Suppressor macrophage (primary cell): ENCODE measurements at places on chromosomes 5 and 9.
A peak's percentile ranks its signal among the peaks of the same experiment; 100 is the strongest.

GRCh38 chr9:91073811-91074771, 272.5 kb downstream of the SYK start:
- DNase-seq, result no peak

- DNase-seq, result no peak
These were observed 584.4 kb upstream of the ACO1 start for GRCh38 chr9:31799953-31800609.

DNA sequence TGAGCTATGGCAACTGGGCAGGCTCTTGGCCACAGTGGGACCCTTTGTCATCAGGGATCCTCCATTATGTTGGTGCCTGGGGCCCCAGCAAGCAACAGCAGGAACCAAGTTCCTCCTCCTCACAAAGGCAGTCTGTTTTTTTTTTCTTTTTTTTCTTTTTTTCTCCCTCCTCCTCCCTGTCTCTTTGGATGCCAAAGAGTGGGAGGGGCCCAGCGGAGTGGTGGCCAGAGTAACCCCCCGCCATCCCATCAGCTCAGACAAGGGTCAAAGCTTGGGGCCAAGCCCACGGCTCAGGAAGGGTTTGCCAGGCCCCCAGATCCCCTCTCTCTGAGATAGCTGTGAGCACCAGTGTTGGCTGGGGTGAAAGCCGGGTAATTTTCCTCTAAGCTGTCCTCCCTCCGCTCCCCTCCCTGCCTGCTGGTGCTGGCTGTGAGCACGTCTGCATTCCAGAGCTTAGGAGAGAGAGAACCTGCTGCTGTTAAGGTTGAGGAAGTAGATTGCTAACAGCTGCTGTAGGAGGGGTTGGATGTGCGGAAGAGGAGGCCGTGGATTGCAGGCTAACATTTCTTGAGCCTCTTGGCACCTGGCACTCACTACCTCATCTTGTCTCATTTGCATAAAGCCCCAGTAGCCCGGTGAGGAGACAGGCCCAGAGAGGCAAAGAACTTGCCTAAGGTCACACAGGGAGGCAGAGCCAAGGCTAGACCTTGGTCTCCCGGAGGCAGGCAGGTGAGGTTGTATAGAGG, 21.2 kb downstream of the GSN start:
- DNase-seq, result peak; percentile 69

DNA sequence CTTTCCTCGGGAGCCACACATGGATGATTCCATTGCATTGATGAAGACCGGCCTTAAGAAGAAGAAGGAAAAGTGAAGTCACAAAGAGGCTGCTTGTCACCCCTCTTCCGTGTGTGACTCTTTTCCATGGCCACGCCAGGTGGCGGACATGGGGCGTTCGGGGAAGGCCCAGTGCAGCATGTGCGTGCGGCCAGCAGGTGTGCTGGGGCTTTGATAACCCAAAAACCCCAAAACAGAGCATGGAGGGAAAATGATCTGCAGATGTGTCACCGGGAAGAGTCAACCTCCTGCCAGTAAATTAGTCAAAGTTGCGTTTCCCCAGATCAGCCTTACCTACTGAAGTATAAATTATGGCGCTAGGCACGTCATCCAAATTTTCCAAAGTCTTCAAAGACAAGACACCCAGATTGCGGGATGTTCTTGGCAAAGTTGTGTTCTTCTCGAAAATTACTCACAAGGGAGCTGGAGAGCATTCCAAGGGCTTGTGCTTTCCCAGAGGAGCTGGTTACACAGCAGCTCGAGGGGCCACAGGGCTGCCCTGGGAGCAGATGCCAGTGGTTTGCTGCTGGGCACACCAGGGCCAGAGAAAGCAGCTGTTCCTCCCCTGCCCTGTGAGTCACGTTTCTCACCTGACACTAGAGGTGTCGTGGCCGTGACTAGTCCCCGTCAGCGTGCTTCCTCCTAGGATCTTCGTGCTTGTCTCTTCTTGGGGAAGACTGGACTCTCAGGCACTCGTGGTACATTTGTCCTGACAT, 53.9 kb downstream of the IRX2 start:
- no peak for DNase-seq

DNA sequence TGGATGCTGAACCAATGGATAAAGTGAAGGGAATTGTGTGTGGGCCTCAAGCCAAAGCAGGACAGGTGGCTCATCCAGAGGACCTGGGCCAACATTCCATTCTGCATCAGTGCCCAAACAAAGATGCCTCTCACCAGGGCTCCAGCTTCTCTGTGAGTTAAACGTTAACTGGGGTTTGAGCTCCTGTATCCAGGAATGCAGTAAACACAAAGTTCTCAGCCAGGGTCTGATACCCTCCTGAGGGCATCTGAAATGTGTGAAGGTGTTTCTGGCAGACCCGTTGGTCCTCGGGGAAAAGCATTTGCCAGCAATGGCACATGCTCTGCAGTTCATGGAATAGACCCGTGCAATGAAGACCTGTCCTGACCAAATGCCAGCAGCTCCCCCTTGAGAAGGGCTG, 33.9 kb upstream of the AOPEP start:
- no peak for DNase-seq

DNA sequence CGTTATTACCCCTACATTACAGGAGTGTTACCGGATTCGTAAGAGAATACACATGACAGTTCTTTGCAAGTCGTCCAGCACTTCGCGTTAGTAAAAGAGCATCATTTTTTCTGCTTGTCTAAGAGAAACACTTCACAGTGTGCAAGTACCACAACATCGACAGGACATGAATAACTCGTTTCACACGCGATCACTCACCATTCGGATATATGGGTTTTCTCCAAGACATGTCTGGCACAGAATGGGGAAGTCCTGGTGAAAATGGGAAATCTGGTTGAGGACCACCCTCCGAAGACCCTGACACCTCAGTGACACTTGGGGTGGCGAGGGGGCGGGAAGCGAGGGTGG, 642 bp downstream of the RBM22 start:
- no peak for DNase-seq

DNA sequence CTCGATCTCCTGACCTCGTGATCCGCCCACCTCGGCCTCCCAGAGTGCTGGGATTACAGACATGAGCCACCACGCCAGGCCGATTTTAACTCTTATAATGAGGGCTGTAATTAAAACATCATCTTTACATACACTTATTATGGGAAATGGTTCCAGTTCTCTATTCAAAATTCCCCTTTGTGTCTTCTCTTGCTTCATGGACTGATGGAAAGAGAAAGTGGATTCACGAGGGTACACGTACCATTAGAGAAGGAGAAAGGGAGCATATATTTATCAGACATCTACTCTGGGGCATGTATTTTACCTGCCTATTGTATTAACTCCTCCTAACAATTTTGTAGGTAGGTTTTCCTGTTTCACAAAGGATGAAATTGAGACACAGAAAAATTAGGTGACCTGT, 31.1 kb downstream of the PTGS1 start:
- no peak for DNase-seq

GRCh38 chr9:32395510-32396216, 11.2 kb downstream of the ACO1 start:
- DNase-seq, result peak; percentile 65

DNA sequence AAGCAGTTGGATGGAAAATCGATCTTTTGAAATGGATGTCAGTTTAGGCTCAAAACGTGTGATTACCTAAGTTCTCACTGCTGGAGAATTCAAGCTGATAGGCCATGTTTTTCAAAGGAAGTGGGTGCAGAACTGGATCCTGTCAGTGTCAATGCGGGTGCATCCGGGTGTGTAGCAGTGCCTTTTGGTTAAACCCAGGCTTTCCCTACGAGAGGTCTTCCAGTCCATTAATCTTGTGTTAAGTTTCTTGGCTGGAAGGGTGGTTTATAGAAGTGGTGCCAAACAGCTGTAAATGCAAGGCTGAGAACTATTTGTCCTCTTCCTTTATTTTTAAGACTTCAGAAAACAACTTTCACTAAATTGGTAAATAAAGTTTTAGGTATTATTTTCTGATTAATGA, 71.9 kb downstream of the DAPK1 start:
- DNase-seq, result no peak

- DNase-seq, result no peak
These were observed 1260.1 kb upstream of the ACO1 start for GRCh38 chr9:31124389-31124788.

GRCh38 chr5:11143456-11144267, 382.6 kb upstream of the DAP start:
- DNase-seq, result no peak

DNA sequence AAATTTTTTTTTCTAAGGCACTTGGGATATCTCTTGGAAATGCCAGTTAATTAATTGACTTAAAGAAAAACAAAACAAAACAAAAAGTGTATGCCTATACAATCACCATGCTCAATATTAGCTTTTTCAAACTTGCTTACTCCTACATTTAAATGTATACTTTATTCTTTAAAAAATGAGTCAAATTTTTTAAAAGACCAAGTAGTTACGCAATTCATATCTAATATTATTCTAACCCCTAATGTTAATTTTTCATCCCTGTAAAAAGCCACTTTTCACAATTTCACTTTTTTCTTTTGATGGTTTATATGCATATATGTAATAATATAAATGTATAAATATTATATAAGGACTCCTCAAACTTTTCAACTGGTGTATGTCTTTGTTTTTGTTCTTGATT, 211.2 kb downstream of the PRDM9 start:
- DNase-seq, result no peak

DNA sequence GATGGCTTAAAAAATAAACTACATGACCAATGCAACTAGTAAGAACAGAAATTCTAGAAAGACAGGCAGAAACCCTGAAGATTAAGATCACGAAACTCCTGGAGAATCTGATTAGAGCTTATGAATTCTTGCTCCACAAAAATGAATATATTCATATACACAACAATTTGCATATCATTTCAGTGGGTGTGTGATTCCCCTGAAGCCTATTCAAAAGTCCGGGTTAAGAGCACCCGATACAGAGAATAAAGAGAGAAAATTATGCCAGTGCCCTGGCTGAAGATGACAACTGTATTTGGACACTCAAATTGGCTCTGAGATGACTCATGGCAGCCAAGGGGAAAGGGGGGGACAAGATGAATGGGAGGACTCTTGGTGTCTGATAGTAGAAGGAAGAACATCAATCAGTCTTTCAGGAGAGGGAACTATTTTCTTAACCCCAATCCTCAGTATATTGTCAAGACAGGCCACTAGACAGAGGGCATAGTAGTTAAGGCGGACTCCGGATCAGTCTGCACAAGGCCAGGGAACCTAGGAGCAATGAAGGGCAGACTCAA, 6.0 kb downstream of the TMOD1 start:
- DNase-seq, result no peak

- DNase-seq, result no peak
These were observed 358.9 kb downstream of the ARRDC3 start for GRCh38 chr5:91024206-91024605.

DNA sequence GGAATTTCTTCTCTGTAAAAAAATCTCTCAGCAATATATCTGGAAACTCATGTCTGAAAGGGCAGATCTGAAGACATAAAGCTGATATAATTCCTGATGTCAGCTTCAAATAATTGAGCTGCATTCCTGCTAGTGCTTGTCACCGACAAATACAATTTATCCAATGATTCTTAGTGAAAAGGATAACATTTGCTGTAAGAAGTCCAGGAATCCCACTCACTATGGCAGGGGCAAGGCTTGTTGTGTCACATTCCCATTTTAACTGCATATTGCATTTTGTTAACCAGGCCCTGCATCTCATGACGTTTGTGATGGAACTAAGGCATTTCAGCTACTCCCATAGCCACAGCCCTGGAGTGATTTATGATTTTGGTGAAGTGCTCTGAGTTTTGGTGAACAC, 160.1 kb upstream of the DAB2 start:
- no peak for DNase-seq

DNA sequence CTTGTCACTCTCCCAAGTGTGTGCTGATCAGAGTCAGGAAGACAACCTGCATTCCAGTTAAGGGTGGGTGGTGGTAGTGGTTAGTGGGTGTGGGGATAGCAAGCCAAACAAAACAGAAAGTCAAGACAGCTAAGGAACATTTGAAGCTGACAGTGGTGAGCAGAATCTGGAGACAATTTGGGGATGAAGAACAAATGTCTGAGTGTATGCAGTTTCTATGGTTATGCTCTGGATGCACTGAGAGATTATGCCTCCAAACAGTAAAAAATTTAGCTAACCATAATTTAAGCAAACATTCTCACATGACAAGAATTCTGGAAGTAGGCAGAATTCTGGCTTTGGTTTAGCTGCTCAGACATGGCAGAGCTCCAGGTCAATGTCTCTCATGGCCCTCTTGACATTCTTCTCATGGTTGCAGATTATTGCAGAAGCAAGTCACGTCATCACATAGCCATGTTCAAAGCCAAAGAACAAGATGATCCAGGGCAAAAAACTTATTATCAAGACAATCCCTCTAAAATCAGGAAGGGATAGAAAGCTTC, 148.7 kb downstream of the LURAP1L start:
- no peak for DNase-seq

- DNase-seq, result no peak
These were observed 17.1 kb downstream of the LVRN start for GRCh38 chr5:115979201-115980041.

DNA sequence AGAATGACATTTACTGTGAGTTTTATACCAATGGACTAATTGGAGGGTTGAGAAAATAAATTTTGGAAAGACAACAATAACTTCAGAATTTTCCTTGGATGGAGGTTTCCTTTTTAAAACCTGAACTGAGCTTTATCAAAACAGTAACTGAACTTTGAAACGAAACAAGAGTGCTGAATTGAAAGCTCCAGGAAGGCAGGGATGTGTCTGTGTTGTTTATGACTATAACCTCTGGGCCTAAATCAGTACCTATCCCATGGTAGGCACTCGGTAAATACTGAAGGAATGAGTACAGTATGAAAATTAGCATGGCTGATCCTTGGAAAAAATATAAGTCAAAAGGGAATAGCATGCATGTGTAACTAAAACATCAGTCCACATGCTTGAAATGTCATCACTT, 93.9 kb downstream of the GHR start:
- DNase-seq, result no peak

GRCh38 chr9:86652736-86653135, 294.6 kb downstream of the GAS1 start:
- DNase-seq, result no peak

DNA sequence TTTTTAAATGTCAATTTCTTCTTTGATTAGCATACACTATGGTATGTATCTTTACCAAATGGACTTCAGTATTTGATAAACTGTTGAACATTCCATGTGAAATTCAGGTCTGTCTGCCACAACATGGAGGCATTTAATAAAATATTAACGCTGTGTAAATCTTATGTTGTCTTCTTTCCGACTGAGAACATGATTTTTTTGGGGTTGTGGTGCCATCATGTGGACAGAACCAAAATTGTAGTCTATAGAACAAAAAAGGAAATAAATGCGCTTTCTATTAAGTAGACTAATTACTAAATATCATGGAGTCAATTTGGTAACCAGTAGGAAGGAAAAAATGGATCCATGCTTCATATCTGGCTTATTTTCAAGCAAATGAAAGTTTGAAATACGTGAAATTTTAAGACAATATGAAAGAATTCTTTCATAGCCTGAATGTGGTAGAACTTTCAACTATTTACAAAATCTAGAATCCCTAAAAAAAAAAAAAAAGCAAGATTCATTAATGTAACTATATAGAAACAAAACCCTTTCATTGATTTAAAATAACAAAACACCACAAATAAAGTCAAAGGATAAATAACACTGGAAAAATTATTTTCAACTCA, 2.8 kb upstream of the PLK2 start:
- DNase-seq, result peak; percentile 61

- DNase-seq, result no peak
These were observed 231.6 kb upstream of the ANKH start for GRCh38 chr5:15103130-15103529.
